ENCODE measurements at places on chromosomes 5 and 9.

DNA sequence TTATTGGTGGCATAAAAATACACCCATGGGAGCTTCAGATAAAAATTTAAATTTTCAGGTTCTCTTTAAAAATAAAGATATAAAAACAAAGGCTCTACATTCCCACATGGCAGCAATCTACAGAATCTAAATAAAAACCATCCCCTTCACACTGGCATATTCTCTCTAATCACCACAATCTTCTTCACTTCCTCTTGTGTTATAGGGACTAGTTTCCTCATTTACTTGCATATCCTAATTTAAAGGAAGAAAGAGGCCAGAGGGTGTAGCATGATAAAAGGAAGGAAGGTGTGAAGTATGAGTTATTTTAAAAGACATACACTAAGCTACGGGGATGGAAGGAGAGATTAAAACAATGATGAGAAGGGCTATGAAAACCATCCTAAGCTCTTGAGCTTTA lies 390.5 kb downstream of the ZNF608 start:
- no peak for DNase-seq

DNA sequence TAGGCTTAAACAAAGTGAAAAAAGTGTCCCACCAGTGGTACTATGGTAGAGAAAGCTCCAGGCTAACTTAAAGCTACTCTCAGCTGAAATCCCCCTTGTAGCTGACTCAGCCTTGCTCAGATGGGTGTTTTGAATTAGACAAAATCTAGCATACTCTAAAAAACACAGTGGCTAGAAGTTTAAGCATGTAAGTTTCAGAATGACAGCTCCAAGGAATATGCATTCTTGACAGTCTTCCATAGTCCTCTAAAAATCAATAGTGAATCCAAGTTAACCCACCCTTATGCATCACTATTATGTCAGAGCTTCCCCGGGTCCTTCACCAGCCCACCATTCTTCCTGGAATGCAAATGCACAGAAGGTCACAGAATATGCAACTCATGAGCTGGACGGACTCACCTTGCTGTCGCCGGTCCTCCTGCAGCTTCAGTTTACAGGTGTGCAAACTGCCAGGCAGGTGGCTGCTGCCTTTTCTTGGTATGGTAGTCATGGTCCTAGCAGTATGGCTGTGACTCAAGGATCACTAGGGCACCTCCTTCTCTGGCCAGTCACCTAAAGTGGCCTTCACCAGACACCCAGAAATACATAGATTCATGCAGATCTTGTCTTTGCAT lies 668 bp downstream of the RANBP3L start:
- no peak for DNase-seq

DNA sequence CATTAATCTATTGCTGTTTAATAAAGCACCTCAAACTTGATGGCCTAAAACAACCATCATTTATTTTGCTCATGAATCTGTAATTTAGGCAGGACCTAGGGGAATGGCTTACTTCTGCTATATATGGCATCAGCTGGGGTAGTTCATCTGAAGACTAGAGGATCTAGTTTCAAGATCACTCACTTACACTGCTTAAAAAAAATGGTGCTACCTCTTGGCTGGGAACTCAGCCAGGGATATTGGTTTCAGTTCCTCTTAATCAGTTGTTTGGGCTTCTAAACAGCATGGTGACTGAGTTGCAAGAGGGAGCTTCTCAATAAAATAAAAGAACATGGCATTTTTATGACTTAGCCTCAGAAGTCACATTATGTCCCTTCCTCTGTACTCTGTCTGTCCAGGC lies 142.0 kb downstream of the FAM114A2 start:
- DNase-seq, result no peak

GRCh38 chr5:66529182-66529581 lies 67.0 kb upstream of the MAST4 start:
- DNase-seq, result peak; percentile 5

DNA sequence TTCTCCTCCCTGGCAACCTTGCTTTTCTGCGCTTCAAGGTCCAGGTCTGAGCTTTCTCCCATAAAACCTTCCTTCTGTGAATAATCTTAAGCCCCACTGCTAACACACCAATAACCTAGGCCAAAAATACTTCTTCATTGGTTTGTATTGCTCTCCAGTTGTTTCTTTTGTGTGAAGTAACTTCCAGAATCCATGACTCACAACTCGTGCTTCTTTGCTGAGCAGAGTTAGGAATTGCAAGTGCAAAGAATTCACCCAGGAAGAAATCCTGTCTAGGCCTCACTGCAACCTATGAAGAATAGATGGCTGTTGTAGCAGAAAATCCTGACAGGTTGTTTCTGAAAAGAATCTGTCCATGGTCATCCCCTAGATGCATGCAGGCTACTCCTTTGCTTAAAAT lies 295.7 kb downstream of the MED10 start:
- DNase-seq, result no peak

DNA sequence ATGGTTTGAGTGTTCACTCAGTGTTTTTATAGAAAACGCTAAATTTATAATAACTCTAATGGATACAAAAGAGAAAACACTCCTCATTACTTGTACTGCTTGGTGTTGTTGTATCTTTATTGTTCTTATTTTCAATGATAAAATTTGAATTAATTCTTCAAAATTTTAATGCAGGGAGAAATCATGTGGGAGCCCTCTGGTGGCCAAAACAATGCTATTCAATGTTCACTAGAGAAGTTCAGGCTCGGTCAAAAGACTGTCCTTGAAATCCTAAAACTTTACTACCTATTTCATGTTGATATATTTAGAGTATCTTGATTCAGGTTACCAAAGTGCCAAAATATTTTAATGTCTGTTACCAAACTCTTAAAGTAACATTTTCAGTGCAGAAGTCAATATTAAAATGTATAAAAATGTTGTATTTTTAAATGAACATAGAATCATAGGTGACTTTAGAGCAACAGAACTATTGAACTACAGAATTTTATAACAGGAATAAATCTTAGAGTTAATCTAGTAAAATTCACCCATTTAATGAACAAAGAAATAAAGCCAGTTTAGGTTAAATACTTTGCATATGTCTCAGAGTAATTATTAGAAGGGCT lies 1259.8 kb downstream of the PTPRD start:
- DNase-seq, result peak; percentile 12

DNA sequence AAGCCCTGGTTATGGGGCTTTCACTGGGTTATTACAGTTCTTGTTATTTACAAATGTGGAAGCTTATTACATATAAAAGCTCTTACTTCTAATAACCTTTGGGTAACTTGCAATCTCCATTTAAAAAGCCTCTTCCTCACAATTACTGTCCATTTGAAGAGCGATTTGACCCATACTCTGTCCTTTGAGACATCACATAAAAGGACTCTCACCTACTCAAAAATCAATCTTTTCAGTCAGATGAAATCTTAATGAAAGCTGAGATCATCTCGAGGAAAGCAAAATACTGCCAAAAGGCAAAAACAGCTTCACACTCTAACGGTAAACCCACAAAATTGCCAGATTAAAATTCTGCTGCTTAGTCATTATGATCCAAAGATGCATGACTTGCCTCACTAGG lies 29.8 kb downstream of the ELAVL2 start:
- DNase-seq, result no peak

- DNase-seq, result no peak
Measured at GRCh38 chr9:78559449-78559885, 262.5 kb downstream of the PSAT1 start.

DNA sequence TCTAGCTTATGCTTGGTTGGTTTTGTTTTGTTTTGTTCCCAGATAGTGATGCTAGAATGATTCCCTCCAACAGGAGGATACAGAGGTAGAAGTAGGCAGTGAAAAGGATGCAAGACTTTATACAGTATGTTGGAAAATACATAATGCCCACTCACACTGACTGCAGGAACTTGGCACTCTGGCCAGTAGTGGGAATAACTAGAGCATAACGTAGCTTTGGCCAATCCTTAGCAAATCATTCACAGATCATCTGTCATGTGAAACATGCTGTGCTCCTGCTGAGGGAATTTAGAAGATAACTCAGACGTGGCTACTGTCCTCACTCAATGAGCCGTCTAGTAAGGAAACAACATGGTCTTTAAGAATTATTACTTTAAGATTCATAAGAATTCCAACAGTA lies 13.5 kb downstream of the CFAP90 start:
- DNase-seq, result no peak

DNA sequence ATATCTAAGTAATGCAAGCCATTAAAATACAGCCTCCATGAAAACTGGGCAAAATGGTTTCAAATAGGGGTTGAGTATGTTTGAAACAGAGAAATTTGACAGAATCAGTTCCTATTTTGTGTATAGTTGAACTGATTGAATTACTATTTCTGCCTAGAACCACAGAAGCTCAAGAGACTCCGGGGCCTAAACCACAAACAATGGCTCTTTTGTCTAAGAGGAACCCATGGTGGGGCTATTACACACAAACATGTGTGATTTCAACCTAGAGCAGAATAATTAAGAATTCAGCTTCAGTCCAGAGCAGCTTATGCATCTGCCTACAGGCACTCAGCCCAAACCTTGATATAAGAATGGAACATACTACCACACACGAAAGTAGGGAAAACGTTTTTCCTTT lies 171.2 kb upstream of the MPDZ start:
- no peak for DNase-seq

DNA sequence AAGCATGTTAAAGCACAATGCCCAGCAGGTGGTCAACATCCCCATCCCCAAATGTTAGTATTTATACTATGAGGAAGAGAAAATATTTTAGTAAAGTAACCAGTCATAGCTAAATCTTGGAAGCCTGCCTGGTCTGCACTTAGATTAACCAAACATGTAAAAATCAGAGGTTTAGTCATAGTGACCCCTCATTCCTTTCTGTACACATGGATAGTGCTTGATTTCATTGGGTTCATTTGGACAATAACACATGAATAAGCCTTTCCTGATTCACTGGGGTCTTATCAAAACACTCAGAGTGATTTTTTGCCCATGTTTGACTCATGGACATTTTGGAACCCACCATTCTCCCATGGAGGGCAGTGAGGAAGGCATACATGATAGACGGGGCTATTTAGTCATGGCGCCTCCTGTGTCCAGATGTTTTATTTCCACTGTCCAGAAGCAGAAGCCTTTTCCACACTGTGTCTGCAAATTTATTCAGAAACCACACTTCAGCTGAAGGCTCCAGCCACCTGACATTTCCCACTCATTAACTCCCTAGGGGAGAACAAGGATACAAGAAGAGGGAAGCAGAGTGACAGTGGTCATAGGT lies 32.5 kb downstream of the OR1J1 start:
- peak; percentile 11 for DNase-seq

- DNase-seq, result no peak
Measured at GRCh38 chr5:428219-428618, 14.8 kb upstream of the EXOC3 start.

DNA sequence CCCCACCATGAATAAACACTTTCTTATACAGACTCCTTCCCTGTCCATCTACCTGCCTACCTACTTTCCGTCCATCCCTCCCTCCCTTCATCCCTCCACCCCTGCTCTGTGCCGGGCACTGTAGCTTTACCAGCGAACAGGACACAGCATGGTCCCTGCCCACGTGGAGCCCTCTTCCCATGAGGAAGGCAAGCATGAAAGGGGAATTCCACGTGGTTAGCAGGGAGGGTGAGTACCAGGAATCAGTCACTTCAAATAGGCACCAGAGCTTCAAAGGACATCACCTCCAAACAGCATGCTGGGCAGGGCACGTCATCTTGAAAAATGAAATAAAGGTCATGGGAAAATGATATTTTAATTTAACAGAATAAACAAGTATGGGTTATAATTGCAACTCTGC lies 35.0 kb upstream of the TDRD7 start:
- DNase-seq, result no peak

- DNase-seq, result no peak
Measured at GRCh38 chr5:74337984-74338310, 302.6 kb downstream of the ENC1 start.

DNA sequence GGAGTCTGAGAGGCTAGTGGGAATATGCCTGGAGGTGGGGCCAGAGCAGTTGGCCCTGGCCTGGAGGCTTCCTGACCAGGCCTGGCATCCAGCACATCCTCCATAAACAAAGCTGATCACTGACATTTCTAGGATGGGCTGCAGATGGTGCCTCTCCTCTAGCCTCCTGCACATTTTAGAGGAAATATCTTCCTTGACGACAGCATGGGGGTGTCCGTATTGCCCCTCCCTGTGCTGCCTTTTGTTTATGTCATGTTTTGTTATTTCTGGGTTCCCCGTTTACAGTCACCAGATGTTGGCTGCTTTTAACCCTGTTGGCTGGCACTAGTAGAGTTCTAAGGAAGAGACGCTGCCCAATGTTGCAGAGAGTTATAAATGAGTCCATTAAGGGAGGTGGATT lies 148.5 kb downstream of the PHF2 start:
- DNase-seq, result no peak

DNA sequence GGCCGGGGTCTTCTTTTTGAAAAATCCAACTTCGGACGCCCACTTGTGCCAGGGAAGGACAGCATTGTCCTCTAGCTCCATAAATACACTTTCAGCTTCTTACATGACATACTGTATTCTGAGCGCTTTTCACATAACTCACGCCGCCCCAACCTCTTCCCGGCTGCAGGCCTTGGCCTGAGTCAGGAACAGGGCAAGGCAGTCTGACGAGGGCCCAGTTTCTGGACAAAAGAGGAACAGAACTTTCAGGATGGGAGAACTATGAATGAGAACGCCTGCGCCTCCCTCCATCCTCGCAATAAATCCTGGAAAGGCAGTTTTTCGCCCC lies 650 bp downstream of the DCTN4 start:
- DNase-seq, result no peak

- DNase-seq, result no peak
Measured at GRCh38 chr9:99690573-99690972, 131.1 kb upstream of the NR4A3 start.

DNA sequence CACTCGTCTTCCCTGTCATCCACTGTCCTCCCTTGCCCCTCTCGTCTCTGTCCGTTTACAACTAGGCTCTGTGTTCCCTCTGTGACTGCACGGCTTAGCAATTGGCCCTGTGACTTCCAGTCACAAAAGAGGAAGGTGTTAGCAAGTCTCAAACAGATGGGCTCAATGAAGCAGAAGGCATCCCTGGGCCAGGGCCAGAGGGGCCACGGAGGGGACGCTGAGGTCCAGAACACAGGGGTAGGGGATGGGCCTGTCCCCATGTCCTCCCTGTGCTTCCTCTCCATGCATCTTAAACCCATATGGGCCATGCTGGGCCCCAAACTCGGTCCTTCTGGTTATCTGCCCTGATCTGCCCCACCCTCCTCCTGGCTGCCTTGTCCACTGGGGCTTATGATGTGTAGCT lies at the start of gene CD72:
Gene CD72, minus strand, starts transcription at position 89 of the 403 bp plus-strand sequence. CDS start 110 bp downstream, outside the sequence.
- no peak for DNase-seq

DNA sequence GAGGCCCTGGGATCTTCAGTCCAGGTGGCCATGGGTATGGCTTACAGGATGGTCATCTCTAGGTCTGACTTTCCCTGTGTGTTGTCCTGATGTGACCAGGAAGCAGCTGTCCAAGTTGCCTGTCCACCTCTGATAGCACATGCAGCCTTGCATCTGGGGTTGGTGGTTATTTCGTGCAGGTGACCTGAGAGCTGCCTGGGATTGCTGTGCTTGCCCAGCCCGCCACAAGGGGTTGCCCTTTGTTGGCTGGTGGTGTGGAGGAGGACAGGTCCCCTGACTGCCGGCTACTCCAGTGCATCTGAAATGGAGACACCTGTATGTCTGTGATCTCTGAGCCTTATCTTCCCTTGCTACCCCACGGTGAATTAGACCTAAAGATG lies 212.6 kb downstream of the ARHGAP26 start:
- DNase-seq, result no peak

GRCh38 chr5:134097211-134097749 lies 17.2 kb upstream of the TCF7 start:
- DNase-seq, result no peak

All from erythroblast (primary cell).